Activated CD4-positive, alpha-beta T cell treated with anti-CD3 and anti-CD28 coated beads, Interleukin-2, amount 50 U/mL, for 4 hours (primary cell): ENCODE measurements at places on chromosomes 13 and 19.

DNA sequence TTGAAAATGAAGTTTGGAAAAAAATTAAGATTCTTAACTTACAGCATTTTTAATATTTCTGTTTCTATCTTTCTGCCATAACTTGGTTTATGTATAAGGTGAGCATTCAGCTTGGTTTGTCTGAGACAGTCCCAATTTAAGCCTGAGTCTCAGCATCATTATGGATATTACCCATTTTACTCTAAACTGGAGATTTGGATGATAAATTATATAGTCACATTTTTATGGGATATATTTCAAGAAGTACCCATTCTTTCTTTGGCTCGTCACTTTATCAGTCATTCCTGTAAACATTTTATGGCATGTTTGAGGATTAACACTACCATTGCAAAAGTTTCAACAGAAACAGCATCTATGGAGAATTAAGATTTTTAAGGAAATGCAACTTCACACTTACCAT is 1129.0 kb upstream of the PCDH9 start:
- DNase-seq: no peak

GRCh38 chr13:24539500-24540165 is 27.1 kb upstream of the PARP4 start:
- DNase-seq: no peak

GRCh38 chr13:81382246-81382645 is 1041.3 kb upstream of the SPRY2 start:
- no peak for DNase-seq

DNA sequence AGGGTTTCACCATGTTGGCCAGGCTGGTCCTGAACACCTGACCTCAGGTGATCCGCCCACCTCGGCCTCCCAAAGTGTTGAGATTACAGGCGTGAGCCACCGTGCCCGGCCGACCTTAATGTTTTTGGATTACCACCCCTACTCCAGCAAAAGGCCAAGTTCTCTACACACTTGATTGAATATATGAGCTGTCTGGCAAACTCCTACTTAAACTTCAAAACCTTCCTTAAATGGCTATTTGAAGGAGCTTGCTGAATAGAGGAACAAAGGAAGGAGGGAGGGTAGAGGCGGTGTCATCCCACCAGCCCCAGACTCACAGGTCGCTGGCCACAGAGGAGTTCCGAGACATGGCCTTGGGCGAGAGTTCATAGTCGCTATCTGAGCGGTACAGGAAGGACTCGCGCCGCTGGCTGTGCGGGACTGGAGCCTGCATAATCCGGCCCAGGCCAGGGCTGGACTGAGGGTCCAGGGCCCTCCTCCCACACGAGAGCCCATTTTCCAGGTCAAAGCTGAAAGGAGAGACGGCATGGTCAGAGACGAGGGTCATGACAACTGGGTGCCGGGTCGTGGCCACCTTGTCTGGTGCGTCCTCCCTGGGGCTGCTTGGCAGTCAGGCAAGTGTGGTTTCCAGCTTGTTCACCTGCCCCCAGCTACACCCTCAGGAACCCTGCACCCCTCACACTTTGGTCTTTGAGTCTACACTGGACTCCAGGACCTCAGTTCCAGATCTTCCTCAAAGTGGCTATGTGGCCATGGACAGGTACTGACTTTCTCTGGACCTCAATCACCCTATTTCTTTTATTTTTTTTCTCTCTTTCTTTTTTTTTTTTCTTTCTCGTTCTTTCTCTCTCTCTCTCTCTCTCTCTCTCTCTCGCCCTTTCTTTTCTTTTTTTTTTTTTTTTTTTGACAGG is 4.2 kb downstream of the PDE4C start:
- no peak for DNase-seq

- no peak for DNase-seq
These were observed 3.1 kb downstream of the DYRK1B start for GRCh38 chr19:39830847-39831246.

- no peak for DNase-seq
These were observed 12.7 kb downstream of the STK24 start for GRCh38 chr13:98564204-98564603.

- DNase-seq: no peak
These were observed 454 bp downstream of the TIMM44 start for GRCh38 chr19:7942981-7943443.

DNA sequence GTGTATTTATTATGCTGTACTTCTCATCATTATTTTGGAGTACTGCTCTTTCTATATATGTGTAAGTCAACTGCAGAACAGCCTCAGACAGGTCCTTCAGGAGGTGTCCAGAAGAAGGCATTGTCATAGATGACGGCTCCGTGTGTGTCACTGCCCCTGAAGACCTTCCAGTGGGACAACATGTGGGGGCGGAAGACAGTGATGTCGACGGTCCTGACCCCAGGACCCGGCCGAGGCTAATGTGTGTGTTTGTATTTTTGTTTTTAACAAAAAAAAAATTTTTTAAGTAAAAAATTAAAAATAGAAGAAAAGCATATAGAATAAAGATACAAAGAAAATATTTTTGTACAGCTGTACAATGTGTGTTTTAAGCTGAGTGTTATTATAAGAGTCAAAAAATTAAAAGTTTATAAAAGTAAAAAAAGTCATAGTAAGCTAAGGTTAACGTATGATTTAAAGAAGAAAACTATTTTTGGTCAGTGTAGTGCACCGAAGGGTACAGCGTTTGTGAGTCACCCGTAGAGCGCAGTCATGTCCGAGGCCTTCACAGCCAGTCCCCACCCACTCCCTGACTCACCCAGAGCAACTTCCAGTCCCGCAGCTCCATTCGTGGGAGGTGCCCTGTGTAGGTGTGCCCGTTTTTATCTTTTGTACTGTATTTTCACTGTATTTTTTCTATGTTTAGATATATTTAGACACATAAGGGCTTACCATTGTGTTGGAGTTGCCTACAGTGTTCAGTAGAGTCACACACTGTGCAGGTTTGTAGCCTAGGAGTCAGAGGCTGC is 42.2 kb upstream of the SPACA7 start:
- no peak for DNase-seq

- DNase-seq: no peak
These were observed 73.9 kb upstream of the SLC10A2 start for GRCh38 chr13:103140001-103140671.

DNA sequence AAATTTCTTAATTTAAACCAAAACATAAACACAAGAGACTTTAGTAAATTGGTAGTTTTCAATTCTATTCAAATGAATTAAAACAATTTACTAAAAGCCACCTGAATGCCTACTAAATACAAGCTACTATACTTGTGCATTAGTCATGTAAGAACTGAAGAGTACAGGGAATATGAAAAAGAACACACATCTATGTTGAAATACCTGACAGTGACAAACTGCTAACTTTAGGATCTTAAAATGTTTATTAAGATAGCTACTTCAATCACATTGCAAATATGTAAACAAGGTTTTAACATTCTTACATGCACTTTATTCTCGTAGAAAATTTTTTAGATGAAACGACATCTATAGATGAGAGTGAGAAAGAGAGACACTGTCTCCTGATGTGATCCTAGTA is 4.1 kb downstream of the SPRYD7 start:
- DNase-seq: no peak

DNA sequence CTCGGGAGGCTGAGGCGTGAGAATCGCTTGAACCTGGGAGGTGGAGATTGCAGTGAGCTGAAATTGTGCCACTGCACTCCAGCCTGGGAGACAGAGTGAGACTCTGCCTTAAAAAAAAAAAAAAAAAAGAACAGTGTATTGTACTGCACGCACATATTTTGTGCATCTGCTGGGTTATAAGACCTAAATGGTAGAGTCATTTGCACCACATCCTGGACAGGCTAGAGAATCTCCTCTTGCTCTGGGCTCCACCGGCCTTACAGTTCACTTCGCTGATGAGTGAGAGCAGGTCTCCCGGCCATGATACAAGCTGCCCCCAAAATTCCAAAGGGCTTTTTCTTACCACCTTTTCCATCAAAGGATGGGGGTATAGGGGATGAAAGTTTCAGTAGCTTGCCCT is 7.2 kb upstream of the SAE1 start:
- no peak for DNase-seq

- no peak for DNase-seq
These were observed 6.2 kb upstream of the GP6 start for GRCh38 chr19:55044286-55044685.

DNA sequence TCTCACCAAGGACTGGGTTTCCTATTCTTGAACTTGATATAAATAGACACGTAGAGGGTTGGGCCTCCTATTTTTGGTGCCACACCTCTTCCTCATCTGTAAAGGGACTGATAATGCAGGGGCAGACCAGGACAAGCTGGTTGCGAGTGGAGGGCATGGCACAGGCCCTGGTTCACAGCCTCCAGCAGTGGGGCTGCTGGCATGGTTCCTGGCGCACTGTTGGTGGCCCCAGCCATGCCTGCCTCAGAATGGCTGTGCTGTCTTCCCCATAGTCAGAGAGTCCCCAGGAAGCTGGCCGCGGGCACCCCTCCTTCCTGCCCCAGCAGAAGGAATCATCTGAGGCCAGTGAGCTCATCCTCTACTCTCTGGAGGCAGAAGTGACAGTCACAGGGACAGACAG is 10.5 kb upstream of the OVOL3 start:
- no peak for DNase-seq

DNA sequence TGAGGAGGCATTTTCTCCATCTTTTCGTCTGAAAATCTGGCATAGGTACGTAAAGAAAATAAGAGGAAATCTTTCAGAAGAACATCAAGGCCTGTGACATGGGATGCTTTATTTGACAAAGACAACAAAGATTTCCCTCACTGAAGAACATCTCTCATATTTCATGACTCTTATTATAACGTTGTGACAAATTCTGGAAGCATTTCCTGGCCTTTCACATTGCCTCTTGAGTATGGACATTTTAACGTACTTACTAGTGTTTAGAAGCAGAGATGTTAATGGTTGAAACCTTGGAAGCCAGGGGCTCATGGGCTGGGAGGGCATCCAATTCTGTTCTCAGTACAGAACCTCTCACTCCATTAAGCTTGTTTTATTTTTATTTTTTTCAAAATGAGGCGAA is 210.8 kb downstream of the DCT start:
- DNase-seq: no peak

GRCh38 chr19:14072535-14073260 is at the start of gene MISP3:
TSS of gene MISP3 (plus strand) at chr19:14072786. CDS start at chr19:14073310, 524 bp downstream.
- DNase-seq: no peak

DNA sequence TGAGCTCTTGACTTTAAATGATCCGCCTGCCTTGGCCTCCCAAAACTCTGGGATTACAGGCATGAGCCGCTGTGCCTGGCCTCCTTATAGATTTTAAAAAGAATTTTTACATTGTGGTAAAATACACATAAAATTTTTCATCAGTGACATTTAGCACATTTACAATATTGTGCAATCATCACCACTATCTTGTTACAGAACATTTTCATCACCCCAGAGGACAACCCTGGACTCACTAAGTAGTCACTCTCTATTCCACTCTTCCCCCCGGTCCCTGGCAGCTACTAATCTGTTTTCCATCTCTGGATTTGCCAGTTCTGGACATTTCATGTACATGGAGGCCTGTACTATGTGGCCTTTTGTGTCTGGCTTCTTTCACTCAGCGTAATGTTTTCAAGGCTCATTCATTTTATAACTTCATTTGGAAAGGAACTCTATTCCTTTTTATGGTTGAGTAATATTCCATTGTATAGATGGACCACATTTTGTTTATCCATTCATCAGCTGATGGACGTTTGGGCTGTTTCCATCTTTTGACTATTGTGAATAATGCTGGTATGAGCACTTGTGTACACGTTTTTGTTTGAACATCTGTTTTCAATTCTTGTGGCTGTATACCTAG is 19.9 kb downstream of the MEGF8 start:
- no peak for DNase-seq

- peak; percentile 28 for DNase-seq
These were observed 6.0 kb upstream of the TNFAIP8L1 start for GRCh38 chr19:4633140-4633967.

GRCh38 chr13:98771838-98772611 is 19.6 kb upstream of the SLC15A1 start:
- DNase-seq: no peak

DNA sequence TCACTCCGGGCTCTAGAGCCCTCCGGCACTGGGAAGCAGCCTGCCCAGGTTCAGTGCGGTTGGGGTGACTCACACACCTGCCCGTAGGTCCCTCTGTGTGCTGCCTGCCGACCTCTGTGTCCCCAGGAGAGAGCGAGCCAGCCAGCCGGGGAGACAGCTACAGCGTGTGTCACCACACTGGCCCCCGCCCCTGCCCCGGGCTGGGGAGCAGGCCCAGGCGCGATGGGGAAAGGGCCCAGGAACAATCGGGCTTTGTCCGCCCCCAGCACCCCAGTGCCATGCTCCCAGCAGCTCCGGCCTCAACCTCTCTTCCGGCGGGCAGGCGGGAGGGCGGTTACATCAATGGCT is at the start of gene KLK6:
Gene KLK6 (minus strand): TSS at position 179 of the 348 bp plus-strand sequence. CDS start 1,487 bp downstream, outside the sequence.
- DNase-seq: no peak

DNA sequence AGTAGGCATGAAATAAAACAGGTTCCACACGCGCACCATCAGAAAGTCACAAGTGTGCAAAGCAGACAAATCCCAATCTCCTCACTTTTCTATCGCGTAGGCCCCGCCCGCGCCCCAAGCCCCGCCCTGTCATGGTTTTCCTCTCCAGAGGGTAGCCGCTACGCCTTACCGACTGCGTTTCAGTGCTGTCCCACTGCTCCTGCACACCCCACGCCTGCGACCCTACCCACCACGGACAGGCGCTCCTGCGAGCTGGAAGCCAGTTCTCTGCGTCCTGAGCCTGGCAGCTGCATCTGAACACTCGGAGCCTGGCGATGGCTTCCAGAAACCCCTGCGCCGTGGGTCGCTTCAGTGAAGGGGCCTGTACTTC is 379 bp upstream of the ZNF470 start:
- DNase-seq: peak; percentile 15

DNA sequence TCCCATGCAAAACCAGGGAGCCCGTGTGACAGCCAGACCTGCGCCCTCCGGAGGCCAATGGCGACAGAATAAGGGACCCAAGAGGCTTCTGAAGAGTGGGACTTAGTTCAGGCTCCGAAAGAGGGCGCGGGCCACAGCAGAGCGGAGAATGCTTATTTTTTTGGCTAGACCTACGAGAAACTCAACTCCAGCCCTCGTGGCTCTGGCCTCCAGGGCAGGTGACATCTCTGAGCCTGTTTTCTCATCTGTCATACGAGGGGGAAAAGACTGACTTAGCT is 23.0 kb downstream of the DPP9 start:
- no peak for DNase-seq

DNA sequence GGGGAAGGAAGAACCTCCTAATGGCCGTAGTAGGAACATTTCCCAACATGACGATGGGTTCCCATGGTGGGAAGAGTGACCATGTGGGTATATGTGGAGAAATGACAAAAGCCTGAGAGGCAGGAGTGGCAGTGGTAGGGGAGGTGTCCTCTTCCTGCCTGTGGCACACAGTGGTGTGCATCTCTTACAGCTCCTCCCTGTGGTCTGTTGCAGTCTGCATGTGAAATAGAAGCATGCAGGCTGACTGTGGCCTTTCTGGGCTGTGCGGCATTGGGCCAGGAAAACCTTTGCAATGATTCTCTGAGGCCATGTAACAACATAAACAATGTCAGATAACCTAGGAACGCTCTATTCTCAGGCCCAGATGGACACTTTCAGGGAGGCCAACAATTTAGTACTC is 84.0 kb downstream of the LACC1 start:
- no peak for DNase-seq

GRCh38 chr13:109010912-109011311 is 381.5 kb downstream of the MYO16 start:
- DNase-seq: no peak

GRCh38 chr13:28049880-28050875 is 50.2 kb downstream of the FLT3 start:
- DNase-seq: no peak
